ENCODE measurements at places on chromosomes 4 and X.

DNA sequence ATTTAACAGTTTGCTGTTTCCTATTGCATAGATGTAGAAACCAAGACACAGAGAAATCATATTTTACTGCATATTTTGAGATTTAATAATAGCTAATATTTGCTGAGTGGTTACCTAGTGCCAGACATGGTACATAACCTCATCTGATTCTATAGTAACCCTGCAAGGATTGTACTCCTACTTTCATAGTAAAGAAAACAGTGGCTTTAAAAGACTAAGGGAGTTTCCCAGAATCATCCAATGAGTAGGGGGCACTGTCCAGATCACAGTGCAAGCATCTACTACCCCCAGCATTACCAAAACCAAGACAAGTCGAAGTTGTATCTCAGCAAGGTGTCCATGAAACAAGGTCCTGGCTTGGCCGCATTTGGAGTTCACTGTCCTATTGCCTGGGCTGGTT lies 224.5 kb upstream of the TENM3 start:
- DNase-seq, result no peak

DNA sequence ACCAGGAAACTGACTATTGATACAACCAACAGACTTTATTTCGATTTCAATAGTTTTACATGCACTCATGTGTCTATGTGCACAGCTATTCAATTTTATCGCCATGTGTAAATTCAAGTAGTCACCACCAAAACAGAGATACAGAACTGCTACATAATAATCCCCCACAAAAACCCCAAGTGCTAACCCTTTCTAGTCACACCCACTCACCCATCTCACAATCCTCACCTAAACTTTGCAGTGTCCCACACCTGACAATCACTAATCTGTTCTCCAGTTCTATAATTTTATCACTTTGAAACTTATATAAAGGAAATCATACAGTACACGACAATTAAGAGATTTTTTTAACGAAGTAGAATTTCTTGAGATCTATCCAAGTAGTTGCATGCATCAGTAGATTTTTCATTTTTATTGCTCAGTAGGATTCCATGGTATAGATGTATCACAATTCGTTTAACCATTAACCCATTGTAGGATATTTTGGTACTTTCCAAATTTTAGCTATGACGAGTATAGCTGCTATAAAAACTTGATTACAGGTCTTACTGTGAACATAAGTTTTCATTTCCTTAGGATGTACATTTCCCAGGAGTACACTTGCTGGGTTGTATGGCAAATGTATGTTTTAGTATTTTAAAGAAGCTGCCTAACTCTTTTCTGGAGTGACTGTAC lies 85.9 kb downstream of the CASK start:
- DNase-seq, result no peak

DNA sequence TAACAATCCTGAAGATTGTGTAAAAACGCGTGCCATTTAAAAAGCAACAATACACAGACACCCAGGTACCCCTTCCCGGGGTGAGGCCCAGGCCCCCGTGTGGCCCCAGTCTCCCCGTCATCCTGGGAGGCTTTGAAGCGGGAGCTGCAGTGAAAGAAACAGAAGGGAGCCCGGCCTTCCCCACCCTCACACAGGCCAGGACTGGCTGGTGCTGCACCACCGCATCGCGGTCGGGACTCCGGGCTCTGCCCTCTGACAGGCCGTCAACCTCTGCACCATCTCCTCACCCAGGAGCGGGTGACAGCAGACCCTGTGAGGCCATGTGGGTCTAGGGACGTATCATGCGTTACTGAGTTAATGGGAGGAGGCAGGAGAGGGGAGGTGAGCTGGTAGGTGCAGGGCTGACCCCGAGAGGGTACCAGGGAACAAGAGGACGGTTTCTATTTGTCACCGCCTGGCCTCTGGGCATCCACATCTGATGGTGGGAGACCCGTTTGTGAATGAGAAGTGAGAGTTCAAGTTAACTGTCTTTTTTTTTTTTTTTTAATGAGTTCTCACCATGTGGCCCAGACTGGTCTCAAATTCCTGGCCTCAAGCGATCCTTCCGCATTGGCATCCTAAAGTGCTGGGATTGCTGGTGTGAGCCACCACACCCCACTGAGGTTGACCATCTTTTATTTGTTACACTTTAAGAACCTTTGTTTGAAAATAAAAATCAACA lies 27.3 kb downstream of the PIGG start:
- DNase-seq, result no peak

- no peak for DNase-seq
Measured at GRCh38 chr4:44287505-44287904, 161.1 kb downstream of the KCTD8 start.

DNA sequence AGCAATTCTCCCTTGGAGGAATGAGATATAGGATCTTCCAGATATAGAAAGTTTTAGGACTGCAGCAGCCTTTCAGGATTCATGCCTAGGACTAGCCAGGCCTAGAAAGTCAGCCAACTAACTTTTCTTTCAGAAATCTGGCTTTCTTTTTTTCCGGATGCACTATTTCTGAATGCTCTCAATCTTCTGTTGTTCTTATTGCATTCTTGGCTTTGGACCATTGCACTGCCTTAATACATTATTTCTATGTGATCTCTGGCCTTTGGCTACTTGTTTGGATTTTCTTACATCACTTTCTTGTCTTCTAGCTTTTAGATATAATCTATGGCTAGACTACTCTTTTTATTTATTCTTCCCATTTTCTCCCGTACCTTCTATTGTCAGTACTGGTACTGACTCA lies 813.1 kb upstream of the HTR2C start:
- DNase-seq, result no peak

Data from stimulated activated CD8-positive, alpha-beta memory T cell treated with anti-CD3 and anti-CD28 coated beads, Interleukin-4, amount 100 ng/mL, for 4 hours (primary cell).